ENCODE measurements at places on chromosomes 6 and 20.

DNA sequence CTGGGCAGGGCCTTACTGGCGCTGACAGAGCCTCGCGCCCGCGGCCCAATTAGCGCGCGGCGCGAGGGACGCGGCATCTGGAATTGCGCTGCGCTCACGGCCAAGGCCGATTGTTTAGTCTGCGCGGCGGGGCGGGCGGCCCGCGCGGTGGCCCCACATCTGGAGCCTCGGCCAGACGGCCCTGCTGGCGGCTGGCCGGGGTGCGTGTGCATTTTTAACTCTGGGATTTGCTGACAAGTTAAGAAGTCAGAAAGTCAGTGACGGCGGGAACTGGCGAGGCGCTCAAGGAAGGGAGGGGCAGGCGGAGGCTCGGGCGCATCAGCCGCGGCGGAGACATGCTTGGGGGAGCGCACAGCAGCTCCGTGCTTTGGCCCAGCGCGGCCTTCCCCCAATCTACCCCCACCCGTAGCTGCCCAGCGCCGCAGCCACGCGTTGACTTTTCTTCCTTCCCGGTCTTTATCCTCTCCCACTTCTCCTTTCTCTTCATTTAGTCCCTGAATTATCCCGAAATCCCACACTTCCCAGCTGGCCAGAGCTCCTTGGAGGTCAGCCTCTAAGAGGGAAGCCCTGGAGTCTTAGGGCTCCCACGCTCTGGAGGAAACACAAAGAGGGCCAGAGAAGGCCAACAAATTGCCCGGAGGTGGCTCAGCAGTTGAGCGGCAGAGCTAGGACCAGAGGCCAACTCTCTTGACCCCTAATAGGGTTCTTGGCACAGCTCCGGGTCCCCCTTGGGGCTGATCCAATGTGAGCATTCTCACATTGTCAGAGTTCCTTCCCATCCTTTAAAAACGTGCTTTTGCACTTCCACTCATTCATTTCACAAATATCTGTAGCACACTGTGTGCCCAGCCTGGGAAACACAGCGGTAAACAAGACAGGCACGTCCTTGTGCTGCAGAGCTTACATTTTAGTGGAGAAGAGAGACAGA, 40.8 kb upstream of the FOXP4 start:
- peak; percentile 41 for DNase-seq

DNA sequence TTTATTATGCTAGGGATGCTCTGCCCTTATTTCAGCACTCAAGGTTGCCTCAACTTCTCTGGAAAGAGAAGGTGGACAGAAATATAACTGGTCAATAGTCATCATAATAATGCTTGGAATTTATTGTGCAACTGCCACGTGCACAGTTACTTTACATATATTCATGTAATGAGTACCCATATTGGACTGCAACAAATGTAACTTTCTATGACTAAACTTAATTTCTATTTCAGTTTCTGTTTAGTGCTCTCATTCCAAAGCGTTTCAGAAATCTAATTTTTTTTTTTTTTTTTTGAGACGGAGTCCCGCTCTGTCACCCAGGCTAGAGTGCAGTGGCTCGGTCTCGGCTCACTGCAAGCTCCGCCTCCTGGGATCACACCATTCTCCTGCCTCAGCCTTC, 28.3 kb upstream of the CD83 start:
- DNase-seq: no peak

DNA sequence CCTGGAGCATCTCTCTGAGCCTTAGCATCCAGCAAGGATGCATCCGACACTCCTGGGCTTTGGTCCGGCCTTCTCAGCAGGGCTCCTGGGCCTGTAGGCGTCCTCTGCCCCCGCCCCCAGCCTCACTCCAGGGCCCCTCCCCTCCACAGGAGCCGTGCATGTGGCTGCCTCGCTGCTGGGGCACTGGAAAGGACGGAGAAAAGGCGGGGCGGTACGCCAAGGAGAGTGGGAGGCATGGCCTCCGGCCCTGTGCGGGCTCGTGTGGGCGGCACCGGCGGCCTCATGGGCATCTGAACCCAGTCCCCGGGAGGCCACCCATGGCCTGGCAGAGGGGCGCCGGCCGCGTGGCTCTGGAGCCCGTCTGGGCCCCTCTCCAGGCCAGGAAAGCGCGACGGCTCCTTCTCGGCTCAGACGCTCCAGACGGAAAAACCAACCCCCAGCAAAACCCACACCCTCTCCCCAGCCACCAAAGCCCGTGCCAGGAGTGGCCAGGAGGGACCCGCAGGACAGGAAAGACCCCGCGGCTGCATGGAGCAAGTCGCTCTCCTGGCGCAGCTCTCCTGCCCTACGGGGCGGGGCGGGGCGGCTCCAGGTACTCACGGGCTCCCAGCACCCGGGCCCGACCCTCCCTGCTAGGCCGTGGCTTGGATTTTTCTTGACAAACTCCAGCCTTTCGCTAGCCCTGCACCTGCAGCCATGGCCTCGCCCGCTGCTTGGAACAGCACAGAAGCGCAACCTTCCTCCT, 419.9 kb downstream of the QKI start:
- no peak for DNase-seq

GRCh38 chr20:63691711-63692435, 4.6 kb upstream of the TNFRSF6B start:
- no peak for DNase-seq

DNA sequence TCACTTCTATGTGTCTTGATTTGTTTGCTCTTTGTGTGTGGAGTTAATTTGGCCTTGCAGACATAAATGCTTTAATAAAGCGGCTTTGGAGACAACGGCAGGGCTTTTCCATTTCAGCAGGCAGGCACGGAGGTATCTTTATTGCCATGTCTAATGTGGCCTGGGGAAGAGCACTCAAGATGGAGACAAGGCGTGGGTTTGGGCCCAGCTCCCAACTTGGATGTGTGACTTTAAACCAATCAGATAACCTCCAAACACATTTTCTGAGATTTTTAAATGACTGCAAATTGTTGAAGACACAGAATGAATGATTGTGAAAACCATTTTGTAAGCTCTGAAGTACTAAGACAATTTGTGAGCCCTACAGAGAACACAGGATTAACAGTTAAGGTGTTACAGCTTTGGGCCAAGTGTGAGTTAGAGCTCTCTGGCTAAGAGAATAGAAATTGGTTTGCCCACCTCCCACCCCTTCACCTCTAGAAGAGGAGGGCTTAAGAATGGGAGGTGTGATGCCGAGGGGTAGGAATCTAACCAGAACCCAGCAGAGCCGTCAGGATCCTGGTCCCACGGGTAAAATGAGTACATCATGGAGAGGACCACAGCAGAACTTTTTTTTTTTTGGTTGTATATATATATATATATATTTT, 9.0 kb downstream of the DYNLT1 start:
- no peak for DNase-seq

DNA sequence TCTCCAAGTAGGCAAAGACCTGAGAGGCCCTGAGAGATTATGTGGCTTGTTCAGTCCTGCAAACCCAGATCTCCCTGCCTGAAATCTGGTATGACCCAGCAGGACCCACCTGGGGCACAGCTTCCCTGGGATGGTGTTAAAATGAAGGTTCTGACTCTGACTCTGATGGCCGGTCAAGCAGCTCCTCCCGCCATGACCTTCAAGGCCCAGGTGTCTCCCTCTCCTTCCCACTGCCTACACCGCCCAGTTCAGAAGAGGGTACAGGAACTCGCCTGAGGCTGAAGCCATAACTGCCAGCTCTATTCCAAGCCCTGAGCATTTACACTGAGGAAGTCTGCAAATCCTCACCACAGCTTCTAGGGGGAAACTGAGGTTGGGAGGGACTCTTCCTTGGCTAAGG, 5.9 kb upstream of the CST7 start:
- no peak for DNase-seq

DNA sequence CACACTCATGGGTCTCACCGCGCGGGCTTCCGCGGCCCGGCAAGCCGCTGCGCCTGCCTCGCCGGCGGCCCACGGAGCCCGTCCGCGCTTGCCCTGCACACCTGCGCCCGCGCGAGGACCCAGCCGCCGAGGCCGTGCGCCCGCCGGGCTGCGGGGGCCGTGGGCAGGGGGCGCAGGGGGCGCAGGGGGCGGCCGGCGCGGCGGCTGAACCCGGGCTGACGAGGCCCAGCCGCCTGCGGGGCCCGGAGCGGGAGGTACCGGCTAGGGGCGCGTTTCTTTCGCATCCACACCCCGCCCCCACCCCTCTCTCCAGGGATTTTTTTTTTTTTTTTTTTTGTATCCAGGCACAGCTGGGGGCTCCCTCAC, 43.8 kb upstream of the OSTM1 start:
- DNase-seq: no peak

DNA sequence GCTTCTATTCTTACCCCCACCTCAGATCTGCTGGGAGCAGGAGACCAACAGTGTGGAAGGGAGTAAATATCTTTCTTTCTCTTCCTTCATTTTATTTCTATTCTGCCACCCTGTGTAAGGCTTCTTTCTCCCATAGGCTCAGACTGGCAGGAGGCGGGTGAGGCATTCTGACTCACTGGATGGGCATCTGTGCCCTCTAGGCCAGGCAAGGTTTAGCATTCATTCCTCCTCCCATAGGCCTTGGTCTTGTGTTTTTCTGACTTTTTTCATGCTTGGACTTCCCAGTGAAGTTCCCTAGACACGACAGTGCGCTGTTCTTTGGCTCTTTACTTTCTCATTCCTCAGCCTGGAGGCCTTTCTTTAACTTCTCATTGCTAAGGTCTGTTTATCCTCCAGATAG, 235.2 kb downstream of the SYNE1 start:
- DNase-seq: no peak

DNA sequence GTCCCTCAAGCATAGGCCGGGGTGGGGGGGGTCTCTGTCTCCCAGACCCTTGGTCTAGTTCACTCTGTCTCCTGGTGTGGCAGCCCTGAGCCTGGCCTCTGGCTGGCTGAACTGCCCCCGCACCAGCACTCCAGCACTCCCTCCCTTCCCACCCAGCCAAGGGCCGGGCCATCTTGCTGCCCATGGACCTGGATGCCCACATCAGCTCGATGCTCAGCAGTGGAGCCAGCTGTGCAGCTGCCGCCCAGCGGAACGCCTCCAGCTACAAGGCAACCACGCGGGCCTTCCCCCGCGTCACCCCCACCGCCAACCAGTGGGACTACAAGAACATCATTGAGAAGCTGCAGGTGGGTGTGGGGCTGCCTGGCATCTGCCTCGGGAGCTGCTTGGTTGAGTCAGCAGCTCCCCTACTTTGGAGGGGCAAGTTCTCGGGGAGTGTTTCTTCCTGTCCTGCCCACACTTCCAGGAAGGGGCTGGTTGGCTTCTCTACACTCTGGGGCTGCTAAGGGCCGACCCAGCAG, 28.4 kb downstream of the UQCC2 start:
- peak; percentile 40 for DNase-seq

DNA sequence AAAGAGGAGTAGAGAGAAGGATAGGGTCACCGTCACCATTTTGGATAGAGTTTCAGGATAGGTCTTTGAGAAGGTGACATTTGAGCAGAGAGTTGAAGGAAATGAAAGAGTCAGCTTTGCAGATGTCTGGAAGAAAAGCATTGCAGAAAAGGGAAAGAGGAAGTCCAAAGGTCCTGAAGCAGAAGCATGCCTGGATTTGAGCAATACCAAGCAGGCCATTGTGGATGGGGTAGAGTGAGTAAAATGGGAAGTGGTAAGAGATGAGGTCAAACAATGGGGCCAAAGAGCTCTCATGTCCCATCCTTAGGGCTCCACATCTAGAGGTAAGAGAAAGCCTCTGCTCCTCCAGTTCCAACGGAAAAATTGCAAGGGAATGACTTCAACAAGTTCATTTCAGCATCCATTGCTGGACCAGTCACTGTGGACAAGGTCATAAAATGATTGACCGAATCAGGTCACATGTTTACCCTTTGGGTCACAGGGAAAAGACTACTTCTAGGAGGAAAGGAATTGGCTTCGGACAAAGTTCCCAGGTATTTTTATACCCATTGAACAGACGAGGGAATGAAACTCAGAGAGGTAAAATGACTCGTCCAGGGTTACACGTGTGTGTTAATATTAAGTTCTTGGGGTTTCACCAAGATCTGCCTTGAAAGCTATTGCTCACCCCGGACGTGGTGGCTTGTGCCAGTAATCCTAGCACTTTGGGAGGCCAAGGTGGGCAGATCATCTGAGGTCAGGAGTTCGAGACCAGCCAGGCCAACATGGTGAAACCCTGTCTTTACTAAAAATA, 6.6 kb upstream of the SAMHD1 start:
- no peak for DNase-seq

DNA sequence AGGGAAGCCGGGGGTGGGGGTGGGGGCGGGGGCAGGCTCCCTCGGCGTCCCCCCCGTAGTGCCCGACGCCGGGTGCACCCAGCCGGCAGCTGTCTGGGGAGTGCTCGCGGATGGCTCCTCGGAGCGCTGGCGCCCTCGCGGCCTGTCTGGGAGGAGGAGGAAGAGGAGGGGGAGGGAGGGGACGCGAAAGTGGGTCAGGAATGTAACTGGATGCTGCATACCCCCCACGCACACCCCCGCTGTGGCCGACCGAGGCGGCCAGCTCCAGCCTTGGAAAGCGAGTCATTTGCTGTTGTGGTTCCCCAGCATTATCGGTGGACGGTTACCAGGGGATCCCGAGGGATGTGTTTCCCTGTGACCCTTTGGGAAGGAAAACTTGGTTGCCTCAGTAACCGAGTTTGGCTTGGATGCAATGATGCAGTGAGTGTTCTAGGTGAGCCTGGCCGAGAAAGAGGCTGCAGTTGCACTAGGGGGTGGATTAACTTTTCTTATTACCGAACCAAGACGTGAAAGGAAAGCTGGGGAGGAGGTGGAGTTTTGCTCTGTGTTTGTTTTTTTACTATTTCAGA, 55.2 kb upstream of the RREB1 start:
- peak; percentile 20 for DNase-seq

DNA sequence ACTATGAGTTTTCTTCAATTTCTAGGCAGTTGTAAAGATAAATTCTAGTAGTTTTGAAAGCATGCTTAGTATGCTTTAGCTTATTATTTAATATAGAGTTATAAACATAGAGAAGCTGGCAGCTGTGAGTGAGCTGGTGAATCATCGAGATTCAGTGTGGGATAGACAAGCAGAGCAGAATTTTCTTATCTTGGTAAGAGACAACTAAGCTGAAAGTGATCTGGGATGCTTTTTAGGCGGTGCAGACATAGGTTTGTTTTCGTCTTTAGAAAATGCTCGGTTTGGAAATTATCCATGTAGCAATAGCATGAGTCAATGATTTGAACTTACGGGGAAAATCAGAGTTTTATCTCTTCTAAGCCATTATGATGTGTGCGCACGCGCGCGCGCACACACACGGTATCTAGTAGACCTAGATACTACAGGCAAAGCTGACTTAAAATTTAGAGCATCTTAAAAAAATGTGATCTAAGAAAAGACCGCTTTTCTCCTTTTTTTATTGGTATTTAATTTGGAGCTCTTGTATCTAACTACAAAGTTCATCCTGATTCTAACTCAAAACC, 128.3 kb upstream of the MAP3K7 start:
- DNase-seq: no peak

- DNase-seq: no peak
Measured at GRCh38 chr6:1606780-1607515, 2.8 kb upstream of the FOXC1 start.

DNA sequence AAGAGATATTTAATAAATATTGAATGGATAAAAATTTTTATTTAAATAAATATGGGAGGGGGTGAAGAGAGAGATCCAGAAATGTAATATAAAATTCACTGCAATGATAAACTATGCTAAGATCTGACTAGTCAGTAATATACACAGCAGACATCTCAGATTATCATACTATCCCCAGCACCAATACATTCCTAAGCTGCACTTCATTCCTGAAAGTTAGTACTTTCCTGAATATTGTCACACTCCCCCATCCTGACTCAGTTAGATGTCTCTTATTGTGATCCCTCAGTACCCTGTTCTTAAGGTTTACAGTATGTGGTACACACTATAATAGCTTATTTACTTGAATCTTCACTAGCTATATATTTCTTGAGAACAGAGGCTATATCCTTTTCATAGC, 88.3 kb upstream of the KCNQ5 start:
- no peak for DNase-seq

Measured in activated naive CD8-positive, alpha-beta T cell treated with anti-CD3 and anti-CD28 coated beads, Interleukin-2, amount 50 U/mL, for 24 hours (primary cell).